ENCODE measurements at places on chromosomes 2 and 18.

- no peak for DNase-seq
Observed at GRCh38 chr2:196276421-196276820, 105.0 kb upstream of the STK17B start.

DNA sequence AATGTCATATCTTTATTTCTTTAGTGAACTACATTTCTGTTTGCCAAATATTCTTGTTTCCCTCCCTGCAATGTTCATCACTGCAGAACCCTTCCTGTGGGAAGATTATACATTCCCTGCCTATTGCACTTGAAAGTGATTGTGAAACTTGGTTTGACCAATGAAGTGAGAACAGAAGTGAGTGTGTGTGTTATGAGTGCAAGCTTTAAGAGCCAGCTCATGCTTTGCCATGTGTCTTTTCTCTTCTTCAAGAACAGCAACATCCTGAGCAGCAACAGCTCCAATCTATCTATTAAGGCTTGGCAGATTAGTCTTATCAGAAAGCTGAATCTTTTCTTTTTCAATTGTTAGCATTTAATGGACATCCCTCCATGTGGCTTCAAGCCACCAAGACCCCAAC is 42.0 kb upstream of the UBE2E3 start:
- no peak for DNase-seq

GRCh38 chr18:49169037-49169521 is 218.3 kb upstream of the SMAD7 start:
- no peak for DNase-seq

- DNase-seq: no peak
Observed at GRCh38 chr18:3777719-3778118, 327.7 kb downstream of the TGIF1 start.

Measured in activated B cell treated with CpG ODN at 0.5 μM for 24 hours (primary cell).